Stimulated activated CD4-positive, alpha-beta T cell treated with anti-CD3 and anti-CD28 coated beads, TNF-alpha, amount 100 ng/mL, for 24 hours (primary cell): ENCODE measurements at places on chromosomes 12 and 14.

- DNase-seq, result no peak
These were observed 544.5 kb upstream of the ATP2B1 start for GRCh38 chr12:90253136-90253535.

DNA sequence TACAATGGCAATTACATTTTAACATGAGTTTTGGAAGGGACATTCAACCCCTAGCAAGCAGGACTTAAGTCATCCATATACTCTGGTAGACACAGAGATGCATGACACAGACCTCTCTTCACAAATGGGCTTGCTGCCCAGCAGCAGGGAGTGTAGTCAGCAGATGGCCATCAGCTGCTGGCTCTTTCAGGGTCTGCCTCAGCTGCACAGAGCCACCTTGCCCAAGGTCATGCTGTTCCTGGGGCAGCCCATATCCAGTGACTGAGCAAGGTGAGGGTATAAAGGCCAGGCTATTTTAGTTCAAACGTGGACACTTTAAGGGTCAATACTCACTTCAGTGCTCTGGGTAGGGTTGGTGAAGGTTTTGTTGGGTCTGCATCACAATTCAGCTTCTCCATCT, 58.3 kb upstream of the JDP2 start:
- DNase-seq, result no peak

GRCh38 chr12:131919366-131920156, 9.5 kb upstream of the PUS1 start:
- DNase-seq, result no peak

DNA sequence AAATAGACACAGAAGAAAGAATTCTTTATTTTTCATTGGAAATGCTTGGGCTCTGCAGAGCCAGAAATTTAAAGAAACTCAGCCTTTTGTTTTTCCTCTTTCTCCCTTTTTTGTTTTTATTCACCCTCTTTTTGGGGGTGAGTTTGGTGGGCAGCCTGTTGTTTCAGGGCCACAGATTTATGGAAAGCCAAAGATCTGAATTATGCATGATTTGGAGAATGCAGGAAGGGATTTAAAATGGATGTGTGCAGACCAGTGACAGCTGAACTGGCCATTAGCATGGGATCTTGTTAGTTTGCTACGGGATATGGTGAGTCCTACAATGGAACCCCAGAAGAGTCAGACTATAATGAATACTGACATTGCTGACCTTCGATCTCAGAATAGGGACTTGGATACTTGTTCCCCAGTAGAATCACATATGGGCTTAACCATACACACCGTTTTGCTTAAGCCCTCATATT, 7.7 kb upstream of the ATXN2 start:
- DNase-seq, result no peak

- no peak for DNase-seq
These were observed 25.3 kb downstream of the NRXN3 start for GRCh38 chr14:78195431-78195830.

GRCh38 chr12:53299101-53299453, 418 bp upstream of the MYG1 start:
- DNase-seq, result peak; percentile 46

DNA sequence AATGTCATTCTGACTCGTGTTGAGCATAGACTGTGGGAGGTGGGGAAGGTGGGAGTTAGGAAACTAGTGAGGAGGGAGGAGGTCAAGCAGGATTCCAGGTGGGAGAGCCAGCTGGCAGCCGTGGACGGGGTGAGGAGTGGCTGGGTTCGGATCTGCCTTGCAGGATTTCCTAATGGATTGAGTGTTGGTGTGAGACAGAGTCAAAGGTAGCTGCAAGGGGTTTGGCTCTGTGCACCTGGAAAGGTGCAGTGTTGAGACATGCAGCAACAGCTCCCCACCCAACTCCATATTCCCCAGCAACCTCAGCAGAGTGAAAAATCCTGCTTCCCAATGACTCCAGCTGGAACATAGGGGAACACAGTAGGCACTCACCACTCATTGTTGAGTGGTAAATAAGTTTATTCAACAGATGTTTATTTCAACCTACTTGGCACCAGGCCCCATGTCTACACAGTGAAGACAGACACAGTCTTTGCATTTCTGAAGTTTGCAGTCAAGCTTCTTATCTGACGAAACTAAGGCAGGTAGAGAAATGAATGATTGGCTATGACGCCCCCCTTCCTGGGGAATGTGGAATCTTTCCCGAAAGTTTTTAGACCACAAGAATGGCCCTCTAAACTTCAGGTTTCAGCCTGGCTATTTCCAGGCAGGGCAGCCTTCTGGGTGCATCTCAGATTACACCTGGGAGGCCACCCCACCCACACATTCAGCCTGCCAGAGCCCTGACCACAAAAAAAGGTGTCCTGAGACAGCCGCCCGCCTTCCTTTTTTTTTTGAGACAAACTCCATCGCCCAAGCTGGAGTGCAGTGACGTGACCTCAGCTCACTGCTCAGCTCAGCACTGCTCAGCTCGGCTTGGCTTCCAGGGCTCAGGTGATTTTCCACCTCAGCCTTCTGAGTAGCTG, 37.9 kb upstream of the PLEKHG6 start:
- DNase-seq, result no peak

GRCh38 chr12:82029936-82030335, 270.8 kb upstream of the PPFIA2 start:
- DNase-seq, result no peak

GRCh38 chr12:15756822-15757221, 32.4 kb downstream of the EPS8 start:
- DNase-seq, result no peak

DNA sequence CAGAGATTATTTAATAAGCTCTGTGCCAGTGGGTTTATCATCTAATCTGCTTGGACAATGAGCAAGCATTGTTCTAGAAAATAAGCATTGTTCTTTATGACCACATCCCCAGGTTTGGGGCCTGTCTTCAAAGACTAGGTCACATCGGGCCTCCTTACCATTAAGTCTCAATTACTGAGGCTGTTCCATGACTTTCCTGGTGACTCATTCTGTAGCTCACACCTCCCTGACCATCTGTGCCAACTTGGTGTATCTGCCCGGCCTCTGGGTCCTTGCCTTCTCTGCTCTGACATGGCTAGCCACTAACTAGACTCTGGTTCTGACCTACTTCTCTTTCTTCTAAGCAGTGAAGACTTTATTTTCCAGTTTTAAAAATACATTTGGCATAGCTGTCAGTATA, 44.4 kb upstream of the PLEKHA5 start:
- DNase-seq, result no peak

GRCh38 chr12:45235087-45236025, 19.5 kb downstream of the ANO6 start:
- DNase-seq, result no peak

- no peak for DNase-seq
These were observed 330.5 kb downstream of the PAWR start for GRCh38 chr12:79360286-79360685.

DNA sequence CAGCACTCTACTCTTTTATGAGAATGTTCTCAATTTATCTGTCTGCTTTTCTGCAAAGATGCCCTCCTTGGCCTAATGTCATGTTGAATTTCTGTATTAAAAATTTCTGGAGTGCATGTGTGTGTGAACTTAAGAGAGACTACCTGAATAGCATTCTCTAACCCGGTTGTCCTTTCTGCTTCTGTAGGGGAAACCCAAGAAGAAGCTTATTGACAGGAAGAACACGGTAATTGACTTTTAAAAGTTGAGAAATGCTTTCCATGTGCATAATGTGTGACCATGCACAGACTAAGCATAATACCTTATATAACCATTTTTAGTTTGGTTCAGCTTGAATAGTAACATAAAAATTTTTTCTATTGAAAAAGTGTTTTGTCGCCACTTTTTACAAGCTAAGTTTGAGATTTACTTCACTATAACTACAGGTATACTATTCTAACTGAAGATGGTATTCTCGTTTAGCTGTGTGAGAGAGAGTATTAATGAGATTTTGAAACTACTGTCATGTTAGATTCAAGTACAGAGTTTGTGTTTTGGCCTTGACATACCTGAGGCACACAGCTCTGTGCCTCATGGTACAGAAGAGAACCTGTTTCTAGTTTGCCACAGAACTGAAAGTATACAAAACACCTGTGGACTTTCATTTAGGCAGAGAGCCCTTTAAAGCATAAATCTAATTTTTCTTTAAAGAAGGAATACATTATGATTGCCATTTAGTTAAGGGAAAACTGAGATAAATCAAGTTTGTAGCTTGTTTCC, 96.8 kb downstream of the TTLL5 start:
- no peak for DNase-seq

DNA sequence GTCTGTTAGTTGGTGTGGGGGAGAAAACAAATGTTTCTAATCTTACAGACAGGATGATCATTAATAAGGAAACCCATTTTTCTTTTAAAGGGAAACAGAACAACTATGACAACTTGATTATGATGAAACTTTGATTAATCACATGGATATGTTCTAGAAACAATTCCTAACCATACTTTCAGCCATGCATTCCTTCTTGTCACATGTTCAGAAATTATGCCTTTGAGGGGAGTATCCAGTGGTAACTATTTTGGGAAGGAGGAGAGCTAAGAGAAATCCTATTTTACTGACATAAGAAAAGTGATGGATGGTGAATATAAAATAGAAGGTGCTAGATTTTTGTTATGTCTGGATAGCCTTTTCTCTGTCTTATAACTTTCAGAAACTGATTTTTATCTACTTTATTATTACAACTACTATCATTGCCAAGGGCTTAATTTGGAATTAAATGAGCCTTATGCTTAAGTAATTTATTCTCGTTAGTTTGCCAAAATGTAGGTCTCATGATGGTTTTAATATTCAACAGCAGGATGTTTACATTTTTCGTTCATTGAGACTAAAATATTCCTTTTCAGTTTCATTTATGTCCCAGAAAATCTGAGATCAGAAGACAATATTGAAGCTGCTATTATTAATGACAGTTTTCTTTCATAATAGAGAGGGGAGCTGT, 200.1 kb downstream of the TMTC2 start:
- DNase-seq, result no peak

GRCh38 chr12:101368016-101368415, 39.6 kb downstream of the ARL1 start:
- DNase-seq, result no peak

DNA sequence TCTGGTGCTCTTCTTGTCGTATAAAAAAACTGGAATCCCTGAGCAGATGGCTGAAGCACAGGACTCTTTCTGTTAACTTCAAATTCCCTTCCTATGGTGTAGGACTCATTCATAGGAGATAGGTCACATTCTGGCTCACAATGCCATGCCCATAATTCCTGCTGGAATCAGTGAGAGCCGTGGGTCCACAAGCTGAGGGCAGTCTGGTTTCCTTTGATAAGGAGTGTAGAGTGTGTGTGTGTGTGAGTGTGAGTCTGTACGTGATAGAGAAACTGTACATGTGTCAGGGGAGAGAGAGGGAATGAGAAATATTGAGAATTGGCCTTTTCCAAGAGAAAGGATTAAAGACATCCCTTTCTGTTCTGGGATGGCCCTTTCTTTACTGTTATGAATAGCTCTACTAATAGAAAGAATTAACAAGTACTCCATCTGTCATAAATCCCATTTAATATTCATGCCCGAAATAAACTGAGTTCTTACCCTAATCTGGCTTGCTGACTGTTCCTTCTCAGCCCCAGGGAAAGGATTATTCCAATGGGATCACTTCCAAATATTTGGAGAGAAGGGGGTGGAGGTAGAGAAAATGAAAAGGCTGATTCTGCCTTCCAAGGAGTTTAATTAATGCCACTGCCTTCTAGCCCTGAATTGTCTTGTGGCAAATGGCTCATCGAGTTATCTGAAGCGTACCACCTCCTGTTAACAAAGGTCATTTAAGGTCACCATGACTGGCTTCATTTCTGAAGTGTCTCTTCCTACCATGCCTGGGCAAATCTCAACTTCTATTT, 79.0 kb downstream of the TMX1 start:
- DNase-seq, result no peak

DNA sequence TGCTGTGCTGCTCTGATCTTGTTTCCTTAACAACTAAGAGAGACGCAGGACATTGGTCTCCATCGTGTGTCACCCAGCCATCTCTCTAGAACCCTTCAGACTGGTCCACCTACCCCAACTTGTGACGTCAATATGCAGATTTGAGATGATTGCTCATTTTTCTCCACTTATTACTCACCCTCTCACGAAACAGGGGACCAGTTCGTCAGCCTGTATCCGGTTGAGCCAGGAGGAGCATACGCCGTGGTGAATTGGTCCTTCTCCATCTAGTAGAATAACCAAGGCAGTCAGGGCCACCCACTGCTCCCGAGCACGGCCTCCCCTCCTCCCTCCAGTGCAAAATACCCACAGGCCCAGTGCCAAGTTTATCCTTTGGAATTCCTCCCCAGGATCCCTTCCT, 36.2 kb upstream of the FBXO21 start:
- DNase-seq, result no peak

DNA sequence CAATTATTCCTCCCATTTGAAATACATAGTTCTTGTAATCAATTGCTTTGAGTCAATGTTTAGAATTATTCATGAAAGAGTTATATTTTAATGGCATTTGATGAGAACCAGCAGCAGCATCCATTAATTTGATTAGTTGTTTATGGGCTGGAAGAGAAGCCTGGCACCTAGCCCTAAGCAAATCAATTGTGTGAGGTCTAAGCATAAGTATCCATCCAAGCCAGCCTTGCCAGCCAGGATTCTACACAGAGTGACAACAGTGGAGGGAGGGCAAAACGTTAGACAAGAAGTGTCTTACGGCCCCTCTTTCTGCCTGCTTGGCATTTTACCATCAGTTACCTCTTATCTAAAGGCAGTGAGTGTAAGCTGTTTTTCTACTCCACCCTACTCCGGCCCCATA, 478.5 kb downstream of the NELL2 start:
- DNase-seq, result no peak
